ENCODE measurements at places on chromosomes 16 and 17.
A peak's percentile ranks its signal among the peaks of the same experiment; 100 is the strongest.

- DNase-seq = no peak
These were observed 327.6 kb downstream of the CDH13 start for GRCh38 chr16:82954224-82954929.

GRCh38 chr17:47884905-47885730, 10.9 kb upstream of the SP2 start:
- DNase-seq = peak; percentile 16

GRCh38 chr16:51473091-51473490, 322.0 kb upstream of the SALL1 start:
- DNase-seq = no peak

DNA sequence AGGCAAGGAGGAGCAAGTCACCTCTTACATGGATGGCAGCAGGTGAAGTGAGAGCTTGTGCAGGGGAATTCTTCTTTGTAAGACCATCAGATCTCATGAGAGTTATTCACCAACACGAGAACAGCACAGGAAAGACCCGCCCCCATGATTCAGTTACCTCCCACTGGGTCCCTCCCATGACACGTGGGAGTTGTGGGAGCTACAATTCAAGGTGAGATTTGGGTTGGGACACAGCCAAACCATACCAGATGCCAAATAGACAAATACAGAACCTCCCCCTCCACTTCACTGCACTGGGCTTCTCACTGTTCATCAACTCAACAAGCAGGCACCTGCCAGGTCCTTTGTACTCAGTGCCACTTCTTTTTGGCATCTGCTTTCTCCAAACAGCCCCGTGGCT, 100.2 kb downstream of the WSCD1 start:
- DNase-seq = no peak

DNA sequence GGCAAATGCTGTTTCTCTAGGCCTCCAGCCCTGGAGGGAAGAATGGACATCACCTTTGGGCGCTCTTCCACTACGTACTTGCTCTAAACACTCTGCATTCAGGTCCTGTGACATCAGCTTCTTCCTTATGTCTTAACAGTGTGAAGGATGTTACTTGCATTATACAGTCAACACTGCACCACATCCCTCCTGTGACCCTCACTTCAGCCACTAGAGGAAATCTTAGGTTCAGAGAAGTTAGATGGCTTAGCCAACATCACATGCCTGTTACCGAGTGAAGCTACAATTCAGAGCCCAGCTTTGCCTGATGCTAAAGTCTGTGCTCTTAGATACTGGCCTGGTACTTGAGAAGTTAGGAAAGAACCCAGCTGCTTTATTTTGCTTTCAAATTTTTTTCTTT, 18.3 kb downstream of the UBFD1 start:
- DNase-seq = no peak

DNA sequence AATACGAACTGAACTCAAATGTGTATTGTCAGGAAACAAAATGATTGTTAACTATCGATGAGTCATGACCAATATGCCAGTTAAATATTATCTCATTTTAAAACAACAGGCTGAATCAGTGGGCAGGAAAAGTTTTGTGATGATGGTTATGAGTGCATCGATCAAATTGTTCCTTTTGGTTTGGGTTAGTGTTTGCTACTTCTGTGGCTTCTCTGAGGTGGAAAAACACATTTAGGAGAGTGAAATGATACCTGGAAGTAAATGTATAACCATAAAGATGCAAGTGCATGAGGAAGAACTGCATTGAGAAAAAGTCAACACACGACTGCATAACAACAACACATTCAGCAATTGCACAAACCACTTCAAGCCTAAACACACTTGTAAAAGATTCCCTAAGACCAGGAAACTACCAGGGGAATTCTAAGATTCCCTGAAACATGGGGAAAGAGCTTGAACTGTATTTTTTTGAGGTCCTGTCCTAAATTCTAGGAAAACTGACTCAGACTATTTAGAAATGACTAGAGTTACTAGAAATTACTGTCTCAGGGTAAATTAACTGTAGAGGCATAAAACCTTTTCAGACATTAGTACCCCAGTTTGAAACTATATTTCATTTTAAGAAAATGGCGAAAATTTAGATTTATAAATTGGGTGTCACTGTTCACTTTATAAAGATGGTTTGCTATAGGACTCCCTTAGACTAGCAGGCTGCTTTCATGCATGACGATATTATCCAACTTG, 44.8 kb downstream of the CDYL2 start:
- no peak for DNase-seq

DNA sequence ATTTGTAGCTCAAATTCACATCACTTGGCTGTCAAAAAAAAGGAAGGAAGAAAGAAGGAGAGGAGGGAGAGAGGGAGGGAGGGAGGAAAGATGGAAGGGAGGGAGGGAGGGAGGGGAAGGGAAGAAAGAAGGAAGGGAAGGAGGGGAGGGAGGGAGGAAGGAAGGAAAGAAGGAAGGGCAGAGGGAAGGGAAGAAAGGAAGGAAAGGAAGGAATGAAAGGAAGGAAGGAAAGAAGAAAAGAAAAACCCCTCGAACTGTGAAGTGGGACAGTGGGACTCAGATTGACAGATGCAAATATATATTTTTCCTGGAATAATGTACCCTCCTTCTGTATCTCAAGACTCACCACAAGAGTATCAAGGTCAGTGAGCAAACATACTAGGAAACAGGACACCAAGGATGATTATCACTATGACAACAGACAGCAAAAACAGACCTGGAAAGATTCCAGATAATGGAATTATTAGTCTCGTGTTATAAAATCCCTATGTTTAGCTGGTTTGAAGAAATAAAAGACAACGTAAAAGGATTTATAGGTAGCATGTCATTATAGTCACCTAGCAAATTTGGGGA, 24.2 kb upstream of the ABCA3 start:
- DNase-seq = no peak

DNA sequence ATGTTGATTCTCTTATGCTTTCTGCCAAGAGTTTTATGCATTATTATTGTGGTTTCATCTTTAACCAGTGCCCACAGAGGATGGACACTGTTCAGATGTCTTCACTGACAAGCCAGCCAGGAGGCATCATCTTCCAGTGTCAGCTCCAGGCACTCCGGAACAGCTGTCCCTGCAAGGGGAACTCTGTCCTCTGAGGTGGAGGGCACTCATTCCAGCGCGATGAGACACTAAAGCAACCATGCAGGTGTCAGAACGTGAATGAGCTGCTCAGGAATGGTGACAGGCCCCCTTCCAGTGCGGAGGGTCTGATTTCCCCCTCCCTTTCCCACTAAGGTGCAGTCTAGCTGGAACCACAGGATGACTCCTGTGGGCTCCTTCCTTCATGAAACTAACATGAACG, 117.5 kb downstream of the NOG start:
- no peak for DNase-seq

DNA sequence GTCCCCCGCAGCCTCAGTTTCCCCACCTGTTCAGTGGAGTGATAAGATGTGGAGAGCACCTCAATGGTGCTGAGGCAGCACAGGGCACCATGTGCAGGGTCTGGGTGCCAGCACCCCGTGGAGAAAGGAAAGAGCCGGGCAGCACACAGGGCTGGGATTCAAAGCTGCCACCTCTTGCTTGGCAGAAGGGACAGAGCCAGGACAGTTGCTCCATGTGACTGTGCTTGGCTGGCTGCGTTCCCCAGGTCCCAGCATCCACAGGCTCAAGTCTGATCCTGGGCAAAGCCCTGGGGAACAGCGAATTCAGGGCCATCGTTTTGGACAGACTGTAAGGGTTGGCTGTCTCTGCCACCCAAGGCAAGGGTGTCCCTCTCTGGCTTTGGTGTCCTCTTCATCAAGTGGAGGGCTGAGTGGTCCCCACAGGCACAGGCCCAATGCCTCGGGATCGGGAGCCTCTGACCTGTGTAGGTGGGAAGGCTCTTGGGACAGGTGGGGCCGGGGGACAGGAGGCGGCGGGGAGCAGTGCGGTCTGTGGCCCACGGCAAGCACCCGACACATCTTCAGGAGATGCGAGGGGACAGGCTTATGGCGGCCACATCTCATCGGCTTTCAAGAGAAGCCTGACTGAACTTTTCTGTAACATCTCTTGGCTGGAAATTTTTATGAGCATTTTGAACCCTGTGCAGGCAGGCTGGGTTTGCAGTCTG, 8.5 kb downstream of the ZNF469 start:
- DNase-seq = no peak

DNA sequence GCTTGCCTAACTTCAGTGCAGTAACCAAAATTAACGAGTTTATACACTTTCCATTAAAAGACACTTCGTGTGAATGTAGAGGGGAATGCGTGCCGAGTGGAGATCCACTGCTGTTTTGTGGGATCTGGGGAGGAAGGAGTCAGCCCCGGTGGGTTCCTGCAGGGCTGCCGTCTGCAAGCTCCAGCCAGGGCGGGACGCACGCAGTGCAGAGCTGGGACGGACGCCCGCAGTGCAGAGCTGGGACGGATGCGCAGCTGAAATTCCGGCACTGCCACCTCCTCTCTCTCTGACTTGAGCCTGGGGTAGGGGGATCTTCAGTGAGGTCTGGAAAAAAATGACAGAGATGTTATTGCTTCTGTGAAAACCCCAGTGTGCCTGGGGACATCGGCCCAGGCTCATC, 16.5 kb upstream of the ZC3H18 start:
- no peak for DNase-seq

GRCh38 chr16:19850131-19850817, 34.4 kb downstream of the GPRC5B start:
- DNase-seq = no peak

DNA sequence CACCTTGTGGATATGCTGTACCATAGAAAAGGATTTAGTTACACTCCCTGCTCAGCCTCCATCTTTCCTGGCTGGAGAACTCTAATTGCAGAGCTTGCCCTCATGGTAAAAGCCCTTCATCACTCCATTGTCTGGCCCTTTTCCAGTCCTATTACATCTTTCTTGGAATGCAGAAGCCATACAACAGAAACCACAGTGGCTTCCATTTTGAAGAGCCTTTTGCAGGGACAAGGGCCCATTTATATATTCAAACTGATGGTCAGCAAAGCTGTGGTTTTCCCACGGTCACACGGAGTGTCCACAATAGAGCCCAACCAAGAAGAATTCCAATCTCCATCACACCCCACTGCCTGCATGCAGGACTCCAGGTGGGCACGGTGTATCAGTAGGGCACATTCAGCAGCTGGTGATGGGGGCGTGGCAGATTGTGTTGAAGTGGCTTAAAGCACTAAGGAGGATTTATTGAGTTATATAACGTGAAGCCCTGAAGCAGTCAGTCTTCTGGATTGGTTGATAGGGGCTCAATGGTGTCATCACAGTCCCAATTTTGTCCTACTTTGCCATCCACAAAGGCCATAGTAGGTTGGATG, 20.3 kb downstream of the COPRS start:
- no peak for DNase-seq

GRCh38 chr16:88013766-88014251, 62.6 kb downstream of the BANP start:
- DNase-seq = no peak

- peak; percentile 78 for DNase-seq
These were observed 41.7 kb upstream of the PRSS54 start for GRCh38 chr16:58336332-58337089.
